ENCODE measurements at places on chromosomes 12 and 14.

DNA sequence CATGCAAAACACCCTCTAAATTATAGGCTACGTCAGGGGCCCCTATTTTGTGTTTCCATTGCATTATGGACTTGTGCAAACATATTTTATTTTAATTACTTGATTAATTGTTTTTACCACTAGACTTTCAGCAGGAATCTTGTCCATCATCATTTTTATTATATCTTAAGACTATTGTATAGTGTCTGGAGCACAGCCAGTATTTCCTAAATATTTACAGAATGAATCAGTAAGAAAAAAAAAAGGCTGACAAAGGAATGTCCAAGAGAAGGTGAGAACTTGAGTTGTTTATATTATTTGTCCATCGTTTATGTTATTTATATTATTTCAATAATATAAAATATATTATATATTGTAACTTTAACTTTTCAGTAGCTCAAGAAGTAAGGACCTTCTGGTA lies 664.7 kb downstream of the SLC6A15 start:
- DNase-seq, result no peak

DNA sequence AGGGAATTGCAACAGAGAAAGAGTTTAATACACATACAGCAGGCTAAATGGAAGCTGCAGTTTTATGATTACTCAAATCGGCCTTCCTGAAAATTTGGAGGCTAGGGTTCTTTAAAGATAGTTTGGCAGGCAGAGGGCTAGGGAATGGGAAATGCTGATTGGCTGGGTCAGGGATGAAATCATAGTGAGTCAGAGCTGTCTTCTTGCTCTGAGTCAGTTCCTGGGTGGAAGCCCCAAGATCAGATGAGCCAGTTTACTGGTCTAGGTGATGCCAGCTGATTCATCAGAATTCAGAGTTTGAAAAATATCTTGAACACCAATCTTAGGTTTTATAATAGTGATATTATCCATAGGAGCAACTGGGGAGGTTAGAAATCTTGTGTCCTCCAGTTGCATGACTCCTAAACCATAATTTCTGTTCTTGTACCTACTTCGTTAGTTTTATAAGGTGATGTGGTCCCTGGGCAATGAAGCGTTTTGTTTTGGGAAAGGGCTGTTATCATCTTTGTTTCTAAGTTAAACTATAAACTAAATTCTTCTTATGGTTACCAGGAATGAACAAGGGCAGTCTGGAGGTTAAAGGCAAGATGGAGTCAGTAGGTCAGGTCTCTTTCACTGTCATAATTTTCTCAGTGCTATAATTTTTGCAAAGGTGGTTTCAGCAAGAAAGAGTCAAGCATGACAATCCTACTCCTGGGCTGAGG lies 257.8 kb upstream of the CCDC196 start:
- DNase-seq, result no peak

DNA sequence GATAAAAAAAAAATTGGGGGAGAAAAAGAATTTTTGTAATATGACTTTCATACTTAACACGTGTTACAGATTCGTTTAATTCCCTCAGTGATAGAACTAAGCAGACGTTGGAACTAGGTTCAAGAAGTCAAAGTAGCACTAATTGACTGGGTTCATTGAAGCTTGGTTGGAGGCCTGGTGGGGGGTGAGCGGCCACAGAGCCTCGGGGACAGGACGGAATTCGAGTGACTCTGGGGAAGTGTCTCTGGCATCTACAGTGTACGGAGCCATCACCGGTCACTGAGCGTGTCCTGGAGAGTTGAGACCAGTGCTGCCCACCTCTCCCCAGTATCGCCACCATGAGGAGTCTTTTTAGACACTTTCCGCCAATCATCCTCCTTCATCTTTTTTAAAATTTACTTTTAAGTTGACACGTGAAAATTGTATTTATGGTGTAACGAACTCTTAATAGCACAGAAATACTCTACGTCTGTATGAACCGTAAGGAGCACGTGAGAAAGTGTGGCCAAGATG lies 1.3 kb downstream of the ZFYVE21 start:
- no peak for DNase-seq

GRCh38 chr14:67863223-67863622 lies 43.6 kb downstream of the RAD51B start:
- no peak for DNase-seq

DNA sequence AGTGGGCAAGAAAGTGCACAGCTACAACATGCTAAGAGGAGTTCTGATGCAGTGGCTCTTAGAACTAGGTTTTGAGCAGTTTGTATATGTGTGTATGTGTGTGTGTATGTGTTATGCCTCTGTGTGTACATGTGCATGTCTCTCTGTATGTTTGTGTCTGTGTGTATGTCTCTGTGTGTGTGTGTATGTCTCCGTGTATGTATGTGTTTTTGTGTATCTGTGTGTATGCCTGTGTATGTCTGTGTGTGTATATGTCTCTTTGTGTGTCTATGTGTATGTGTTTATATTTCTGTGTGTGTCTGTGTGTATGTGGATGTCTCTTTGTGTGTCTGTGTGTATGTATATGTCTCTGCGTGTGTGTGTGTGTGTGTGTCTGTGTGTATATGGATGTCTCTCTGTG lies 139.6 kb downstream of the C12orf75 start:
- no peak for DNase-seq

DNA sequence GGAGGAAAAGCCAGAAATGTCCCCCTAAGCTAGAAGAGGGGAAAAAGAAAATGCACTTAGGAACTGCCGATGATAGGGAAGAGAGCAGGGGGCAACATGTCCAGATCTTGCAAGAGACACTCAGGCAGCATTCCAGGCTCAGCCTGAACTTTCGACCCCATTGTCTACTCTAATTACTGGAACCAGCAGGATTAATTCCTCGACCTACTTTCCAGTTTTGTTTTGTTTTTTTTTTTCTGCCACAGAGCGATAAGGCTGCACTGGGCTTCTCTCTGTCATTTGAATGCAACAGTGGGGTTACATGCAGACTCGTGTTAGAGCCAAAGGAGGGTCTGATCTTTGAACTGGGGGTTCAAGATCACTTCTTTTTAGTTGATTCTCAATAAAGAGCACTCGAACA lies 68.7 kb upstream of the MED13L start:
- no peak for DNase-seq

GRCh38 chr12:103100257-103100831 lies 142.9 kb downstream of the ASCL1 start:
- DNase-seq, result no peak

- no peak for DNase-seq
Observed at GRCh38 chr12:115140981-115141655, 457.1 kb upstream of the TBX3 start.

GRCh38 chr12:96986883-96987523 lies 79.9 kb downstream of the NEDD1 start:
- peak; percentile 34 for DNase-seq

GRCh38 chr14:82837611-82838140 lies 1304.0 kb upstream of the SEL1L start:
- DNase-seq, result no peak

GRCh38 chr12:111873113-111873512 lies 31.1 kb downstream of the MAPKAPK5 start:
- DNase-seq, result no peak

DNA sequence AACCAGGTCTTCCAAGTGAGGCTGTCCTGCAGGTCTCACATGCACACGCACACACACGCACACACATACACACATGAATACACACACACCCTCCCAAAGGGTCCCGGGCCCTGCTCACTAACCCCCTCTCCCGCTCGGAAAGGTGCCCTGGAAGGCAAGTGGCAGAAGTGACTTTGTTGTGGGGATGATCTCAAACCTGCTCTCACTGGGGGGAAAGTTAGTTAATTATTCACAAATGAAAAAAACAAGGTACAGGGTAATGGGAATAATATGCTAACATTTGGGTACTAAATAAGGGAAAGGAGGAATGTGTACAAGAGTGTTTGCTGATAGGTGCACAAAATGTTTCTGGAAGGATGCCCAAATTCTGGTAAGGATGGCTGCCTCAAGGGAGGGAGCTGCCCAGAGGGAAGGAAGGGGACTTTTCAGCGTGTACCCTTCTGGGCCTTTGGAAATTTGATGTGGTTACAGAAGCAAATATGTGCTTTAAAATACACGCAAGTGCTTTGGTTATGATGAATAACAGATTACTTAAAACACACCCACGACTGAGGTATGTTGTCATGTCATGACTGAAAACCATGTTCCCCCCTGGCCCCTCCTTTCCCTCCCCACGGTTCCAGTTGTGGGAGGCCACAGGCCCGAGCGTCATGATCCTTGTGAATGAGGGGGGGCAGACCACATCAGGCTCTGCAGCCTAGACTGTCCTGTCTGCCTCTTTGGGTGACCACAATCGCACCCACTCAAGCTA lies 43.3 kb upstream of the PLEKHG6 start:
- DNase-seq, result no peak

DNA sequence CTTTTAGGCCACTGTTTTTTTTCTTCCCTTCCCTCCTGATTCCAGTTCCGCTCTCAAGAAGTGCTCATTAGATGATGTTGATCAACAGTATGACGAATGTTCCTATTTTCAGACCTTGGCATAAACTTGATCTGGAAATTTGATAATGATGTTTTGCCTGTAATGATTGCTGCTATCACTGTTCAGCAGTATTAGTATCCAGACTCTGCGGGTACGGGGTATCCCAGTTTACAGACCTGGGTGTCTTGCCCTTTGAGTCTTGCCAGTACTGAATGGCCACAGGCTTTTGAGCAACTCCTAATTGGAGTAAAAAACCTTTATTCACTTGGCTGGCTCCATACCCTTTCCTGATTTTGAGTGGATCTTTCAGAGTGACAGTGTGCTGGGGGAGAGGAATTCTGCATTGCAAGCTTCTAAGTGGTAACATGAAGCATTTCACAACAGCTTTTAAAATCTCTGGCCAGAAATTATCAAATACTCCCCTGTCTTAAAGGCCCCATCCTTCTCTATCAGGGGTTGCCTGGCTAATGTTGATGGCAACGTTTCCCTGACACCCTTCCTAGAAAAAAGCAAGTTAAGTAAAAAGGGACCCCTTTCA lies 5.9 kb upstream of the ASB8 start:
- no peak for DNase-seq

DNA sequence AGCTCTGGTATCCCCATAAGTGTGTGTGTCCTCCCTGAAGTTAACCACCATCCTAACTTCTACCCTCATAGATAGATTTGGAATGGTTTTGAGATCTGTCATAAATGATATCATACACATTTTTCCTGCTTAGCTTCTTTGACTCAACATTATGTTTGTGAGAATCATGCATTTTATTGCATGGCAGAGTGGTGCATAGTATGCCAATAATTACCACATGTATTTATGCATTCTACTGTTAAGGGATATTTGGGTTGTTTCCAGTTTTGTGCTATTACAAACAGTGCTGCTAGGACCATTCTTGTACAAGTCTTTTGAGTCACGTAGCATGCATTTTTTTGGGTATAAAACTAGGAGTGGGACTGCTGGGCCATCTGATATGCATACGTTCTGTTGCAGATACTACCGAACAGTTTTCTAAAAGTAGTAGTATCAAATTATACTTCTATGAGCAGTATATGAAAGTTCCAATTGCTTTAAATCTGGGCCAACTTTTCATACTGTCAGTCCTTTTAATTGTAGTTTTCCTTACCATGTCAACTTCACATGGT lies 13.4 kb downstream of the GRIP1 start:
- no peak for DNase-seq

- DNase-seq, result no peak
Observed at GRCh38 chr12:99800605-99801004, 153.1 kb downstream of the GARIN6 start.

GRCh38 chr14:106879241-106879640 lies 1352.9 kb downstream of the TMEM121 start:
- DNase-seq, result no peak
